ENCODE measurements at places on chromosomes 1 and 21. TPM values are rescaled to one million over a fixed set of nuclear protein-coding genes. Genes with fewer than 3 reads are reported as not detected.

DNA sequence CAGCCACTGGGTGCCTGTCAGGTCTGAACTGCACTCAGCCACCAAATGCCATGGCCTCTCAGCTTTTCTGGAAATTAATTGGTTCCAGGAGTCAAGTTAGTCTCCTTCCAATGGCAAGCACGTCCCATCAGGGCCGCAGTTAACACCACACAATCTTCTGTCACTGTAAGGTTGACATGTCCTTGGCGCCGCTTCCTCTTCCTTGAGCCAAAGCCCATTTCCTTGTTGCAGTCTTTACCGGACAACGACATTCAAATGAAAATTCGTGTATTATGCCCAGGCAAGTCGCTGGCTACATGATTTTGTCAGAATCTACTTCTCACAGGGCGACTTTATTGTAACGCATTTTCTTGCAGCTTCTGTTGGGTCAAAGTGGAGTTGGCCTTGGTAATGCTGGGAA lies 430.6 kb upstream of the KAZN start:
- DNase-seq, result no peak

GRCh38 chr1:8276173-8276914 lies 41.6 kb upstream of the SLC45A1 start:
- no peak for DNase-seq

DNA sequence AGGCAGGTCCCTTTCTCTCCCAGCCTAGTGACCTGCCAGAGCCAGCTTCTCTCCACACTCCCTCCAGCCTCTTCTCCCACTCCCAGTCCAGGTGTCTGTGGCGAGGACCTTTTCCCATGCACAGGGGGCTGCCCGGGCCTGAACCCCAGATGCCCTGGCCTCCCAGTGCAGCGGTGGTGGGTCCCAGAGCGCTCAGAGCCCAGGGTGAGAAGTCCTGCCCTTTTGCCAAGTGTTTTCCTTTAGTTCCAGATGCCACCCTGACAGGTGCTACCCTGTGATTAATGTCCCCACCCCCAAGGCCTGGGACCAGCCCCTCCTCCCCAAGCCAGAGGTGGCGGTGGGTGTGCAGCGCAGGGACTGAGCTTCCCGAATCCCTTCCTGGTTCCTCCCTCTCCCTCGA lies 90.4 kb downstream of the PAX7 start:
- DNase-seq, result no peak

DNA sequence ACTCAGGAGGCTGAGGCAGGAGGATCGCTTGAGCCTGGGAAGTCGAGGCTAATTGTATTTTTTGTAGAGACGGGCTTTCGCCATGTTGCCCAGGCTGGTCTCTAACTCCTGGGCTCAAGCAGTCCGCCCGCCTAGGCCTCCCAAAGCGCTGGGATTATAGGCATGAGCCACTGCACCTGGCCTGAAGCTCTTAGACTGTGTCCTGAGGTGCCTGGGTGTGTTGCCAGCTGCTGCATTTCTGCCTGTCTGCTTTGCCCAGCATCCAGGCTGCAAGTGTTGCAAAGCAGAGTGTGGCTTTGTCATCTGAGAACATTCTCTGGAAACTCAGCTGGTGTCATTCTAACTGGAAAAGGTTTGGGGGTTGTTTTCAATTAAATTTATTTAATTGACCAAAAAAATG lies 105.0 kb downstream of the HUNK start:
- DNase-seq, result no peak

- no peak for DNase-seq
Measured at GRCh38 chr1:215131291-215131690, 48.8 kb downstream of the KCNK2 start.

GRCh38 chr1:64973061-64973647 lies 6.8 kb upstream of the JAK1 start:
- no peak for DNase-seq

DNA sequence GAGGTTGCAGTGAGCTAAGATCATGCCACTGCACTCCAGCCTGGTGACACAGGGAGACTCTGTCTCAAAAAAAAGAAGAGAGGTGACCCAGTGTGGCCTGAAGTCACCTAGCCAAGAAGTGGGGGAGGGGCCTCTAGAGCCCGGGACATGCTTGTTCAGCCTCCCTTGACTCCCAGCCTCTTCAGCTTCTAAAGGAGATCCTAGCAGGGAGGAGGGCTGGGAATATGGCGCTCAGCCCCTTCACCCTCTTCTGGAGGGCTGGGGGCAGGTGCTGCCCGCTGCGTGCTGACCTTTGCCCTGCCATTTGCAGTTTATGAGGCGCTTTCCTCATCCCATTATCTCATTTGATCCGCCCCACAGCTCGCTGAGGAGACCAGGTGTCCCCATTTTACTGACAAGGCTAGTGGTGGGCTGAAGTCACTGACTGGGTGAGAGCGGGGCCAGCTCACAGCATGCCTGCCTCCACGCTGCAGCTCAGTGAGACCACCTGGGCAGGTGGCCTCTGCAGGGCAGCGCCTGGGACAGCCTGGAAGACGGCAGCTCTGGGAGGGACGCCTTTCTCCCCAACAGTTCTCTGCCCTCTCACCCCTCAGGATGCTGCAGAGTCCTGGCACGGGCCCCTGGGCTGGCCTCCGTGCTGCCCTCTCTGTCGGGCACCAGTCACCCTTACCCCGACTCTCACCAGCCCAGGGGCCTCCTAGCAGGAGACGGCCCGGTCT lies 7.5 kb downstream of the ELF3 start:
- DNase-seq, result no peak

DNA sequence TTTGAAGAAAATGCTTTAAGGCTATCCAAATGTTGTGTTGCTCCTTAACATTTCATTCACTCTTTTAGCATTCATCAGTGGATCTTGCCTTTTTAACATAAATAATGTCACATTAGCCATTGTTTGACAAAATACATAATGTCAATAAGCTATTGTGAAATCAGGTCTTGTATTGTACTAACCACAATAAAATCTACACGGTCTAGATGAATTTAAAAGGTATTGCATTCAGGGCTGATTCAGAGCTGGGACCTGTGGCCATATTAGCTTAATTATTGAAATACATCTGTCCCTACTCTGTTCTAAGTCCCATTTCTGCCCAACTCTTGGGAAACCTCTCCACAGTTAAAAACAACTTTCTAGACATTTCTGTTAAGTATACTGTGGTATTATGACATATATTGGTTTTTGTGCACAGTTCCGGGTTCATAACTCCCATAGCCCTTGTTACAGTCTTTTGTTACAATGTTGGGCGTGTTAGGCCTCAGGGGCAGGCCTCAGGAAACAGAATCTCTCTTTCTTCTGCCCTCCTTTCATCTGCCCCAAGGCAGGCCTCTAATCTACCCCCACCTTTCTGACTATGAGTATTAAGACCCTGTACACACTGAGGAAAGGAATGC lies 44.7 kb upstream of the CITED4 start:
- DNase-seq, result no peak

GRCh38 chr1:180181996-180182642 lies 27.4 kb downstream of the QSOX1 start:
- no peak for DNase-seq

- DNase-seq, result no peak
Measured at GRCh38 chr1:26994020-26994786, 711 bp downstream of the TRNP1 start.

GRCh38 chr21:32475162-32475812 lies 62.8 kb downstream of the EVA1C start:
- peak; percentile 65 for DNase-seq

- no peak for DNase-seq
Measured at GRCh38 chr1:32546611-32547010, 7.4 kb downstream of the ZBTB8A start.

GRCh38 chr1:89870998-89871397 lies 50.2 kb downstream of the LRRC8D start:
- DNase-seq, result no peak

GRCh38 chr21:42003051-42003461 lies 7.1 kb downstream of the ZBTB21 start:
- no peak for DNase-seq

GRCh38 chr1:145961109-145961424 lies 3.2 kb upstream of the LIX1L start:
- no peak for DNase-seq

DNA sequence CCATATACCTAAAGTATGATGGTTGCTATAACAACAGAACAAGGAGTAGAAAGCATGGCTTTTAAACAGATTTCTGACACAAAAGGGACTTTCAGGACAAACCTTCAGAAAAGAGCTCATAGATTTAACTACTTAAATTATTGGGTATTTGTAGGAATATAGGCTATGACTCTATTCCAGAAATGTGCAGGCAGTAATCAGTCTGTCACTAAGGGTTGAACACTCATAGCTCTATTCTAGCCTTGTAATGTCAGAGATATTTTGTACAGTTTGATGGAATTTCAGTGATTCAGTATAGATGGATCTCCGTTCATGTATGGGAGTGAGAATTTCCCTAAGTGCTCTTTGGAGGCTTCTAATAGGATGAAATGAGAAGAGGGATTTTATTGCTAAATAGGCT lies 82.8 kb downstream of the EXTL2 start:
- no peak for DNase-seq

GRCh38 chr1:153561466-153561985 lies 4.1 kb downstream of the S100A2 start:
- DNase-seq, result no peak

DNA sequence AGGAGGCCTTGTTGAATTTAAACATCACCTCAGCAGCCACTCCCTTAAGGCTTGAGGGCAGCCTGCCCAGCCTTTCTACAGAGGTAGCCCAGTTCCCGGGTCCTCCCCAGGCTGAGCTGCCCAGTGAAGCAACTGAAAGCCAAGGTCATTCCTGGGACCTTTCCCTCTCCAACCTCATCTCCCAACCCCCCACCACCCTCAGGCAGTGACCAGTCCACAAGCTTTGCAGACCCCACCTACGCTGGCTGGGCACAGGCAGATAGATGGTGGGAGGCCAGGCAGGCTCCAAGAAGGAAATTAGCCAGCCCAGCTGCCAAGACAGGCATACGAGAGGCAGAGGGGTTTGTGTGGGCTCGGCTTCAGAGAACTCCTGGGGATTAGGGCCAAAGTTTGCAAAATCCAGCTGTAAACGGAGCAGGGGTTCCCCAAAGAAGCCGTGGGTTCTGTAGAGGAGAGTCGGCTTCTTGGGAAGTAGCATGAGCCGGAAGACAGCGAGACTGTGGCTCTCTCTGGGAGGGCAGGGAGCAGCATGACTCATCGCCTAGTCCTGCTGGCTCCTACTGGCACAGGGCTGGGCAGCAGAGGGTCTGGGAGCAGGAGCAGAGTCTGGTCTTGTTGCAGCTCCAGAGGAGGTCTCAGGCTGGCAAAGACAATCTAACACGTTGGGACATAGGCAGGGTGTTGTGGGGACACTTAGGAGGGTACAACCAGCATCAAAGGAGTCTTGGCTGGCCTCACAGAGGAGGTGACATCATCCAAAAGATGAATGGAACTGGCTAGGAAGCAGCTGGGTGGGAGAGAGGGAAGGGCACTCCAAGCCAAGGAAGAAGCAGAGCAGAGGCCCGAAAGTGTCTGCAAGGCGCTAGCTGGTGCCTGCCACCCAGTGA lies 2.8 kb upstream of the ZC3H12A start:
- peak; percentile 90 for DNase-seq

GRCh38 chr1:90994461-90994860 lies 27.4 kb downstream of the ZNF644 start:
- DNase-seq, result no peak

DNA sequence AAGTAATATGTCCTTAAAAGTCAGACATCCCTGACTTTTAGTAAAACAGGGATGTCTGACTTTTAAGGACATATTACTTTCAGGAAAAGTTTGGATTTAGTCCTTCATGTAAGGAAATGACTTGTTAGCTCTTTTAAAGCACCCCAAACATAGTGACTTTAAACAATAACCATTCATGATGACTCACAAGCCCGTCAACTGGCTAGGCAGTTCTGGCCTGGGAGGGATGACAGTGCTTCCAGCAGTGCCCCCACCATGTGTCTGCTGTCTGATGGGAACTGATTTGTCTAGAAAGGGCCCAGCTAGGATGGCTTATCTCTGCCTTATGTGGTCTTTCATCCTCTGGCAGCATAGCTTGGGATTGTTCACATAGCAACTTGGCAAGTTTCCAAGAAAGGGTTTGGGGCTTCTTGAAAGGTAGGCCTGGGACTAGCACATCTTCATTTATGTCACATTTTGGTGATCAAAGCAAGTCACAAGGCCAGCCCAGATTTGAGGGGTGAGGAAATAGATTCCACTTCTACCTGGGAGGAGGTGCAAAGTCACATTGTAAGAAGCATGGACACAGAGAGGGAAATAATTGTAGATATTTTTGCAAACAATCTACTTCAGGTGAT lies 143.5 kb downstream of the C1orf94 start:
- no peak for DNase-seq

- DNase-seq, result no peak
Measured at GRCh38 chr1:184956999-184957700, 17.2 kb downstream of the NIBAN1 start.

DNA sequence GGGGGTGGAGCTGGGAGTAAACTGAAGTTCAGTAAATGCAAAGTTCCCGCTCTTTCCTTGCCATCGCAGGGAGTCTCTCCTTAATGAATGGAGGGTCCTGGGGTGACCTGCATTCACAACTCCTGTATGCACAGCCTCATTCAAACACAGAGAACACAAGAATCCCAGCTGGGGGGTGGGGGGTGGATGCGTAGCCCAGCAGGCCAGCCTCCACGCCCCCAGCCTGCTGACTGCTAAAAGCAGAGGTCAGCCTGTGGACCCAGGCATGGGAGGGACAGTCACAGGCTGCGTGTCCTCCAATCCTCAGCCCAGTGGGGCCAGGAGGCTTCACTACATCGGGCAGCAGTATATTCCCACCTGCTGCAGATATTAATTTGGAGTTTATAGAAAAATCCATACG lies 263.1 kb downstream of the GRIK3 start:
- DNase-seq, result no peak

DNA sequence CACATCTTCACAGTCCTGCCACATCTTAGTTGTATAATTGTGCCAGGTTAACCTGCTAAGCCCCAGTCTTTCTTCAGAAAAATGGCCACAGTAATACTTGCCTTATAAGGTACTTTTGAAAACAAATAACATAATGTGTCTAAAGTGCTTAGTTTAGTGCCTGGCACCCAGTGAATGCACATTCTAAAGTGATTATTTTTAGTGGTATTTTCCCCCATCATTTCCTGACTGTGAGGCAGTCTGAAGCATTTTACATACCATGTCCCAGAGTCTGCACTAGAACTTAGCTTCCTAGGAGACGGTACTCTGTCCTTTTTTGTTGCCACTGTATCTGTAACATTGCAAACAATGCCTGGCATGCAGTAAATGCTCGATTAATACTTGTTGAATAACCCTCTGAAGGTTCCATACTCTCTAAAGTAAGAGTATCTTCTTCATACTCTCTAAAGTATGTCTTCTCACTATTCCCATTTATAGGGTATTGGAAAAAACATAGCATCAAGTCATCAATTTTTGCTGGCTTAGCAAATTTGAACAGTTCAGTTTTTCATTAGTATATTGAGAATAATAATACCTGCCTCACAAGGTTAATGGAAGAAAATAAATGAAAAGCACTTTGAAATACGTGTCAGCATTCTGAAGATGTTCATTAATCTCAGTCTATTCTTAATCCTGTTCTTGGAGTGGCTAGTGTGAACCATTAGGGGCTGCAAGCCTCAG lies 43.7 kb downstream of the FMO3 start:
- DNase-seq, result no peak

The NBPF4 gene
- 0.96 TPM for total RNA-seq

The RAB3GAP2 gene
- total RNA-seq, result 24.6 TPM

The AADACL3 gene
- total RNA-seq, result 5.8 TPM

The LCE1D gene
- total RNA-seq, result not detected

The NBPF15 gene
- total RNA-seq, result 64.8 TPM

The MNDA gene
- total RNA-seq, result 15.9 TPM

The TSPEAR gene
- total RNA-seq, result not detected

The S100A3 gene
- not detected for total RNA-seq

The RPTN gene
- total RNA-seq, result 1.7 TPM

The AK4 gene
- total RNA-seq, result 30.3 TPM

The OR2M3 gene
- 1.2 TPM for total RNA-seq

The KCNA3 gene
- 3.6 TPM for total RNA-seq
